Epithelial cell of prostate (primary cell): ENCODE measurements at places on chromosomes 7 and 10.

- DNase-seq, result no peak
Observed at GRCh38 chr7:126052229-126052628, 1122.6 kb upstream of the POT1 start.

DNA sequence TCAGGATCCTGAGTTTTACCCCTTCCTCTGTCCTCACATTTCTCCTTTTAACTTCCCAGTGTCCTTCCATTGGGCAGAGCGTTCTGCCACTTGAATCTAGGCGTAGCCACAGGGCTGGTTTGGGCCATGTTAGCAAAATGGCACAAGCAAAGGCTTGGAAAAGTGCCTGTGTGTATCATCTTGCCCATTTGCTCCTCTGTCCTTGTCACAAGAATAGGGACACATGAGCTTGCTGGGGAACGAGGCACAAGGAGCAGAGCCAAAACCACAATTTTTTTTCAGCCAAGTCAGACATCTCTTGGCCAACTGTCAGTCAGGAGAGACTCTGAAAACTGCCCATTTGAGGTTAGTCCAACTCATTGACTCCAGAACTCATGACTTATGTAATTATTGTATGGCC lies 285.2 kb downstream of the ZNF248 start:
- no peak for DNase-seq

GRCh38 chr7:30682212-30683083 lies at the start of gene CRHR2:
Gene CRHR2, minus strand, starts transcription at chr7:30682456. Its CDS starts 176 bp downstream, at chr7:30682280.
- DNase-seq, result no peak

DNA sequence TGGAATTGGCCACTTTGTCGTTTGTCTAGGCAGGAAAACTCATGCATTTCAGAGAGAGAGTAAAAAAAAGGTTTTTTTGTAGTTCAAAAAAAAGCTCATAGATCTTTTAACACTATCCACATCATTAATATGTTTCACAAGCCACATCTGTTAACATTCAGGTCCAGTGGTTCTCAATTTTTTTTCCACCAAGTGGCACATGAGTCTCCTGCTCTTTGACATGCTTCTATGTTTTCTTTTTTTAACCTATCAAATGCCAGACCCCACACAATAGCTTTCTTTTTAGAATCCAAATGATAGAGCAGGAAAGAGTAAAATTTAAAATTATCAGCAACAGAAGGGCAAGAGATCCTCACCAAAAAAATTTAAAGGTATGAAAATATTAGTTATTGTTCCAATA lies 20.3 kb downstream of the NOD1 start:
- DNase-seq, result no peak

DNA sequence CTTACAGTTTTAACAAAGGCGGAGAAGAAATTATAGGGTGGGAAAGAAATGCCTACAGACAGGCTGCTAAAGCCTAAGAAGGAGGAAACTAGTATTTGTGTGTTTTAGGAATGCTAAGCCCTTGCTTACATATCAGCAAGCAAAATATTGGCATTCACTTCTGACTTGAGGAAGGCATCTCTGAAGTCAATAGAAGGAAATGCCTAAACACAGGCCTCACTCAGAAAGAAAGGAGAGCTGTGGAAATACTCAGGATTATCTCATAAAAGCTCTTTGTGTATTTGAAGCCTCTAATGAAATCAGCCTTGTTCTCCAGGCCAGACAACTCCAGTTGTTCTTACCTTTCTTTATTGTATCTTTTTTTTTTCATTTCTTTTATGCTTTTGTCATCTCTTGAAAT lies 158.0 kb downstream of the AUTS2 start:
- DNase-seq, result no peak

GRCh38 chr10:84593506-84593905 lies 265.1 kb downstream of the CCSER2 start:
- no peak for DNase-seq

DNA sequence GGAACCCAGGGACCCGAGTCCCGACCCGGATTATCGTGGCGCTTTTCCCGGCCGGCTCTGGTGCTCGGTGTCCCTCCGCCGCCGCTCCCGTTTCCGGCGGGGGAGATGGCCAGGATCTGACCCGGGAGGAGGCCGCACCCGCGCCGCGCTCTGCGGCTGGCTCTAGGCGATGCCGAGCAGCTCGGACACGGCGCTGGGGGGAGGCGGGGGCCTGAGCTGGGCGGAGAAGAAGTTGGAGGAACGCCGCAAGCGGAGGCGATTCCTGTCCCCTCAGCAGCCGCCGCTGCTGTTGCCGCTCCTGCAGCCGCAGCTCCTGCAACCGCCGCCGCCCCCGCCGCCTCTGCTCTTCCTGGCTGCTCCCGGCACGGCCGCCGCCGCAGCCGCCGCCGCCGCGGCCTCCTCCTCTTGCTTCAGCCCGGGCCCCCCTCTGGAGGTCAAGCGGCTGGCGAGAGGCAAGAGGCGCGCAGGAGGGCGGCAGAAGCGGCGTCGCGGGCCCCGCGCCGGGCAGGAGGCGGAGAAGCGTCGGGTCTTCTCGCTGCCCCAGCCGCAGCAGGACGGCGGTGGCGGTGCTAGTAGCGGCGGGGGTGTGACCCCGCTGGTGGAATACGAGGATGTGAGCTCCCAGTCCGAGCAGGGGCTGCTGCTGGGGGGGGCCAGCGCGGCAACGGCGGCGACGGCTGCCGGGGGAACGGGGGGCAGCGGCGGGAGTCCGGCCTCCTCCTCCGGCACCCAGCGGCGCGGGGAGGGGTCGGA lies 593 bp downstream of the CDK13 start:
- no peak for DNase-seq

GRCh38 chr10:33258967-33259366 lies 75.5 kb downstream of the NRP1 start:
- DNase-seq, result no peak

- DNase-seq, result no peak
Observed at GRCh38 chr7:96045919-96046318, 273.6 kb downstream of the DYNC1I1 start.

GRCh38 chr10:95440038-95440725 lies 121.0 kb downstream of the SORBS1 start:
- no peak for DNase-seq

GRCh38 chr7:135169141-135169963 lies 1.2 kb downstream of the CYREN start:
- DNase-seq, result peak; percentile 73

DNA sequence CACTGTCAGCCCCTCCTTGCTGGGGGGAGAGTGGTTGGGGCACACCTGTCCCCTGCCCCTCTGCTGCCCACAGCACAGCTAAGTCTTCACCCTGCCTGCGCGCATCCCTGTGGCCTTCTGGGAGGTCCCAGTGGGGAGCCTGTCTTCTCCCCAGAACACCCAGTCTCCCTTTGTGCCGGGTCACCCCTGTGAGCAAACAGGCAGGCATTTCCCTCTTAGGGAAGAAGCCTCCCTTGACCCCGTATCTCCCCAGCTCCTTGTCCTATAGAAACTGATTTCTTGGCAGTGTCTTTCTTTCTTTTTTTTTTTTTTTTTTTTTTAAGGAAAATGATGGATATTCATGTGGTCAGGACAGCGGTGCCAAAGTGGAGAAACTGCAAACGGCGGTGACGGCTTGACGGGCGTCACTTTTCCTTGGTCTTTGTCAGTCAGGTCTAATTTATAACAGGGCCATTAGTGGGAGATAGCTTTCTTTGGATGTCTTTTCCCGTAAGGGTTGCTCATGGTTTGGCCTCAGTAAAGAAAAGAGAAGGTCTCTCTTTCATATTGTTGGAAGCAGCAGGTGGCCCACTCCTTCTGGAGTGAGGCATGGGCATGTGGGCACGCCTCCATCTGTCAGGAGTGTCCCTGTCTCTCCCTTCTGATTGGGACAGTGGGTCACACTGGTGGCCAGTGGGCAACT lies 115.3 kb downstream of the NKX6-2 start:
- DNase-seq, result no peak

DNA sequence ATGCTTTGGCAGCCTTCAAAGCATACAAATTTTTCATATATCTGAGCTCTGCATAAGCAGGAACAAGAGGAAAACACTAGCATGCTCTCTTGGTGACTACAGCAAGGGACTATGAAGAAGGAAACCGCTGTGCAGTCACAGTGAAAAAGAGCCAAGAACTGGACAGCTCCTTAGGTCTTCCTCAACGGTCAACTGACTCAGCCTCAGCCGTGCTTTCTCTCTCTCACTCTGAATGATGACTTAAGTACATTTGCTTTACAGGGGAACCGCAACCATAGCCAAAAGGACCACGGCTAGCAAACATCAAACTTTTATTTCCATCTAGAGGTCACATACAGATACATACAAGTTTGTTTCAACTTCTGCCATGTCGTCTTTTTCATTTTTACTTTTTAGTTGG lies 69.9 kb downstream of the HYCC1 start:
- no peak for DNase-seq

- DNase-seq, result no peak
Observed at GRCh38 chr10:22333975-22334282, 11.4 kb upstream of the SPAG6 start.

DNA sequence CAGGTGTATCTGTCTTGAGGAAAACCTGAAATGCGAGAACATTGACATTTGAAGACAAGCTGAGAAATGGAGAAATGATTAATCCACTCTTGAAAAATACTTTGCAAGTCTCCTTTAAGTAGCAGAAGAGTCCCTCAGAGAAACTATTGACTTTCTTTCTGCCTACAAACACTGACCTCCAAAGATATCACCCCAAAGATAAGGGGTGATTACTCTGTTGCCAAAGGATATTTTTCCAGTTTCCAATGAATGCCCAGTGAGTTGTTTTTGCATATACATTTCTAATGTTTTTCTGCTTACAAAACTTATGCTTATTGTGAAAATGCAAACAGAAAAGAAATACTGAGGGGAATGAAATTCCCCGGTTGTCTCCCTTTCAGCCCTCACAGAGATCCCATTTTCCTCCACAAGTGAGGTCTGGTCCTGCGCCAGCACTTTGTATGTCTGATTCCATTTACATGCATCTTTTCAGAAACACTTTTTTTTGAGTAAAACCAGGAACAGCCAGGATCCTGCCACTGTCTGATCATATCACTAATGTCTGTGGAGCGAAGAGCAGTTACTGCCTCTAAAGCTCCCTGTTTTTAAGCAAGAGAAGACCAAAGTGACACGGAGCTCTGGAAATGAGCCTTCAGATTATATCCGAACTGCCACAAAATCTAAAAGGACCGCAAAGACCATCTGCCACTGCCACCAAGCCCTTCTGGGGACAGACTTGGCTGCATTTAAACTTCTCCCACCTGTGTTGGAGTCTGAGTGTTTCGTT lies 82.9 kb upstream of the PDCD4 start:
- DNase-seq, result no peak

DNA sequence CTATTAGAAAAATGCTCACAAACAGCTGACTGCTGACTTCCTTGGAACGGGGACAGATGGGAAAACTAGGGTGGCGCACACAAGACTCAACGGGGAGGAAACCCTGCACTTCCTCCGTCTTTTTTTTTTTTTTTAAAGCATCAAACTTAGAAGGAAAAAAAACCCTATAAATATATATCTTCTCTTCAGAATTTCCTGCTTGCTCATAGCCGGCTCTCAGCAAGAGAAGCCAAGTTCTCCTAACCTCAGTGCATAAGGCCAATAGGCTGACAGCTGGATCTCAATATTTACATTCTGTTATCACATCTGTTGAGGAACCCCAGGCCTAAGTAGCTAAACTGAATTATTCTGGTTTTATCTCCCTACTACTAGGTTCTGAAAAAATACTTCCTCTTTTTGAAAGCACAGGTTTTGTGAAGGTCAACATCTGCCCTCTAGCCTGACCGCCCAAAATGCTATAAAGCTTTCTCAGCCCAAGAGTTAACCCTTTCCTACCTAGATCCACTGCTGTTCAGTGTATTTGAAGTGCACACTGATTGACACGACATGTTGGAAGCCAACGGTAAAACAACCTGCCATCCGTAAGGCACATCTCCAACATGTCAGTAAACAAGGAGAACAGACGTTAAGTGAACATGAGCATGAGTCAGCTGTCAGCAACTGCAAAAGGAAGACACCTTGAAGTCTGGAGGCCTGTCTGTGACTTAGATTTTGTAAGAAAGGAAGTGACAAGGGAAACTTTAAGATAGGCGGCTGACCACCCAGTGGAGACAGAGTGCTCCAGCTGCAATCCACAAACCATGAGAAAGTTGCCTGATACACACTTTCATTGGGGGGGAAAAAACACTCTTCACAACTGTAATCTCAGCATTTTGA lies 83.8 kb downstream of the EBLN1 start:
- DNase-seq, result no peak

DNA sequence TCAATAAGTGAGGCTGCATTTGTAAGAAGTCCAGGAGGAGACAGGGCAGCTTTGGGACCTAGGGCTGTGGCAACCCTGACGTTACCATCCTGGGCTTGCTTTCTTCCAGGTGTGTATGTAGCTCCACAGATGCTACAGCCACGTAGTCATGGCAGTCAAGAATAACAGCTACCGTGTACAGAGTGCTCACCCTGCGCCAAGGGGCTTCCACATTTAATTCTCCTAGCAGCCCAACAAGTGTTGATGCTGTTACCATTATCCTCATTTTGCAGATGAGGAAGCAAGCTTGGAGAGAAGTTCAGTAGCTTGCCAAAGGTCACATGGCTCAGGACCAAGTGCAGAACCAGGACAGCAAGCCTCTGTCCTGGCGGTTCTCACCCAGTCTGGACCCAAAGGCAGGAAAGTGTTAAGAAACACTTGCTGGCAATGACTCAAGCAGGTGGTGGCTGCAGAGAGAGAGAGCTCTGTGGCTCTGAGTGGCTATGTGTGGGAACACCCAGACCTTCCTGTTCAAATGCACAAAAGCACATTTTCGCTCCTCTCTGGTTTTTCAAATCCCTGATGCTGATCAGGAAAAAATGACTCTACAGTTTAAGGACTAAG lies 89.8 kb downstream of the CREM start:
- DNase-seq, result no peak

DNA sequence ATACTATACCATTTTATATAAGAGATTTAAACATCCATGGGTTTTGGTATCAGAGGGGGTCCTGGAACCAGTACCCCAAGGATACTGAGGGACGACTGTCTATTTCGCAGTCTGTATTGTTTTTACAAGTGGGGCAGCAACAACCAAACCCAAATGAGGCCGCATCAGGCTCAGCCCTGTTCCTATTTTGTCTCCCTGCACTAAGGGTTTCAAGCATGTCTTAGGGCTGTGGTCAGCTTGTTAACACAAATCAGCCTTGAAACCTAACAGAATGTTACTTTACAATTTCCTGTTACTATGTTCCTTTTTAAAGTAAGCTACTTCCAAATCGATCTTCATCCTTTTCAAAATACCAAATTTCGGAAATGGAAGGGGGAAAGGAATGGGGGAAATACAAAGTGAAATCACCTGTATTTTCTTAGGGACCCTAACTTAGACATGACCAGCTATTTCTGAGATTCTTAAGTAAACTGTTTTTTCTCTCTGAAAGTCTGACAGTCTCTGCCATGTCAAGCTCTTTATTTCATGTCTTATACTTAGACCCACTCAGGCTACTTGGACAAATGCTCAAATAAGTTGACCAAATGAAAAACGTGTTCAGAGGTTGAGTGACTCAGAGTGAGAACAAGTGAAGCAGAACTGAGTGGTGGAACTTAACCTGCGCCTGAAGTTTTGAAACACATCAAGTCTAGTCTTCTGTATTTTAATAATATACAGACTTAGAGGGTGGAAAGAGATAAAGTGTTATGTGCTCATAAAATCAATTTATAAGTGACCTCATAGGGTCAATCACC lies 75.8 kb downstream of the C1GALT1 start:
- no peak for DNase-seq

GRCh38 chr10:58842860-58843376 lies 330.2 kb downstream of the BICC1 start:
- no peak for DNase-seq
